ENCODE measurements at places on chromosomes 4 and X.

- DNase-seq = no peak
Measured at GRCh38 chrX:30941898-30942297, 52.8 kb upstream of the TAB3 start.

- no peak for DNase-seq
Measured at GRCh38 chr4:123206016-123206415, 190.6 kb upstream of the SPRY1 start.

DNA sequence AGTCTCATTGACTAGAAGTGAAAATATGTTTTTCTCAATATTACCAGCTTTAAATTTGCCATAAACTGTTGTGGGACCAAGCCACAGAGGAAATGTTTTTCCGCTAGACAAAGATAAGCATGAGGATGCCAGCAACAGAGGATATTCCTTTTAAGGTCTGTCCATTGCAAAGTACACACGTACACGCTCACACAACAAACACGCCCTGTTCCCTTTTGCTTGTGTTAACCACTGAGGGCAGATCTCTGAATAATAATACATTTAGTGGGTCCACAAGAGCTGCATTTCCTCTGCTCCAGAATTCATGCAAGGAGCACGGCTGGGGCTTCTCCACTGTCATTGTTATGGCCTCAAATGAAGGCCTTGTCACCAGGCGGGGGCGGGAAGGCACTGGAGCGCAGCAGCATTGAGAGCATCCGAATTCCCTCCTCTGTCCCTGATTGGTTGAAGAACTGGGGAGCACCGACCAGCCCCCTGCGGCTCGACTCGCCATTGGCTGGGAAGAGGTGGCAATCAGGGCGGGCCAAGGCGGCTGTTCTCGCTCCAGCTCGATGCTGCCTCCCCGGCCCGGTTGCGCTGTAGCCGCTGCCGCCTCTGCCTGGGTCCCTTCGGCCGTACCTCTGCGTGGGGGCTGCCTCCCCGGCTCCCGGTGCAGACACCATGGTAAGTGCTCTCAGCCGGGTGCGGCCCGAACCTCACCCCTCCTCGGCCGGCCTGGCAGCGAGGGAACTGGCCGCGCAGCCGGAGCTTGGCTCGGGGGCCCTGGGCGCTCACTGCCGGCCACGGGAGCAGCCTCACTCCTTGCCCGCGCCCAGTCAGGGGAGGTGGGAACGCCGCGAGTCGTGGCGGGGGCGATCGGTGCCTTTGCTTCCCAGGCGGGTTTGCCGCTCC is at the start of gene GUCY1B1:
TSS of gene GUCY1B1 (plus strand) at position 541 of the 891 bp plus-strand sequence. CDS start at position 661, 120 bp downstream.
- DNase-seq = peak; percentile 93

DNA sequence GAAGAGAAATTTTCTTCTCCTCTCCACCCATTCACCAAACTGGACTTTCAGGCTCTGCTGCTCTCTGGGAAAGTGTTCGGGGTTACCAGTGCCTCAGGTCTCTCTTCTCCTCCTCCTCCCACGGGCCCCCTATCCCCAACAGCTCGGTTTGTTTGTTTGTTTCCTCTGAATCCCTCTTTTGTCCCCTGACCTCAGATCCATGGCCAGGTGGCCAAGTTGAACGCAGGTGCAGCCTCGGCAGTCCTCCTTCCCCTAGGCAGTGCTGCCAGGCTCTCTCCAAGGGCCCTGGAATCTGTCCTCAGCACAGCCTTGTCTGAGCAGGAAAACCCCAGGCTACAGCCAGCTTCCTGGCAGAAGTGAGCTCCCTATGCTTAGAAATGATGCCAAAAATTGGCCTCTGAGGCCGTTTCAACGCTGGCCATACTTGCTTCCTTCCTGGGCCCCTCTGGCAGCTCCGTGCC is 60.0 kb downstream of the FHDC1 start:
- no peak for DNase-seq

GRCh38 chrX:34053931-34054330 is 78.2 kb downstream of the FAM47A start:
- no peak for DNase-seq

GRCh38 chrX:70301716-70302115 is 11.8 kb downstream of the KIF4A start:
- DNase-seq = no peak

- DNase-seq = no peak
Measured at GRCh38 chr4:10098780-10099160, 17.8 kb downstream of the WDR1 start.

- no peak for DNase-seq
Measured at GRCh38 chr4:56156141-56156540, 207.4 kb downstream of the CEP135 start.

- DNase-seq = no peak
Measured at GRCh38 chr4:47814618-47815295, 23.1 kb downstream of the CORIN start.

DNA sequence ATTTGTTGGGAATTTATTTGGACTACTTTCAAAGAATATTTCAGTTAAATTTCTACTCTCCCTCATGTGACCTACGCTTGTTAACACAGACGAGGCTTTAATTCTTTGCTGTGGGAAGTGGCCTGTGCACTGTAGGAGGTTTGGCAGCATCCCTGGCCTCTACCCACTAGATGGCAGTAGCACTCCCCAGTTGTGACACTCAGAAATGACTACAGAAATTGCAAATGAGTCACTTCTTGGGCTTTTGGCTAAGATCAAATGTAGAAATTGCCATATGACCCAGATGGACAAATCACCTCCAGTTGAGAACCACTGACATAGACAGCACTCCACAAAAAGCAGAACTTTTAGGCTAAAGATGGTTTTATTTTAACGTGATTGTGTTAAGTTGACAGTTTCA is 22.1 kb downstream of the PIR start:
- peak; percentile 51 for DNase-seq

DNA sequence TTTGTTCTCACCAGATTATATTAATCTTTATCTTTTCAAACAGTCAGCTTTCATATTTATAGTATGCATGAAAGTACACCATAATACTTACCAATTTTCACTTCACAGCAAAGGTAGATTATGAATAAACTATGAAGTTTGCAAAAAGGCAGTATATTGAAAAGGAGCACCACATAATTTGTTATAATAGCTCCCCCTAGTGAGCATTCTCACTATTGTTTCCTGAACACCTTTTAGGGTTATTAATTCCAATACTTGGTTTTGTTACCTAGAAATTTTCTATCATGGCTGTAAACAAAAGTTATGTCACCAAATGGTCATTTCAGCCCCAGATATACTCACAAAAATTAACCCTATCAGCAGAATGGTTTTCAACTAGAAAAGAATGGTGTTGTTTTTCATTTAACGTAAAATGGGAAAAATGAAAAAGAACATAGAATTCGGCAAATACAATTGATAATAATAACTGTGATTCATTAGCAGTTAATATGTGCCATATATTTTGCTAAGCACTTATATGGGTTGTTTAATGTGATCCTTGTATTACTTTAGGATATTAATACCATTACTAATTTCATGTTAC is 30.2 kb upstream of the NKX6-1 start:
- peak; percentile 31 for DNase-seq

DNA sequence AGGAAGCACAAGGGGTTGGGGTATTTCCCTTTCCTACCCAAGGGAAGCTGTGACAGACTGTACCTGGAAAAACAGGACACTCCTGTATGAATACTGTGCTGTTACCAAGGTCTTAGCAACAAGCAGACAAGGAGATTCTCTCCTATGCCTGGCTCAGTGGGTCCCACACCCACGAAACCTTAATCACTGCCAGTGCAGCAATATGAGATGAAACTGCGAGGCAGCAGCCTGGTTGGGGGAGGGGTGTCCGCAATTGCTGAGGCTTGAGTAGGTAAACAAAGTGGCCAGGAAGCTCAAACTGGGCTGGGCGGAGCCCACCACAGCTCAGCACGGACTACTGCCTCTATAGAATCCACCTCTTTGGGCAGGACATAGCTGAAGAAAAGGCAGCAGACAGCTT is 197.7 kb downstream of the INPP4B start:
- no peak for DNase-seq

- DNase-seq = no peak
Measured at GRCh38 chr4:722169-722725, 16.6 kb downstream of the PCGF3 start.

GRCh38 chrX:139842326-139843185 is 90.3 kb downstream of the ATP11C start:
- no peak for DNase-seq

DNA sequence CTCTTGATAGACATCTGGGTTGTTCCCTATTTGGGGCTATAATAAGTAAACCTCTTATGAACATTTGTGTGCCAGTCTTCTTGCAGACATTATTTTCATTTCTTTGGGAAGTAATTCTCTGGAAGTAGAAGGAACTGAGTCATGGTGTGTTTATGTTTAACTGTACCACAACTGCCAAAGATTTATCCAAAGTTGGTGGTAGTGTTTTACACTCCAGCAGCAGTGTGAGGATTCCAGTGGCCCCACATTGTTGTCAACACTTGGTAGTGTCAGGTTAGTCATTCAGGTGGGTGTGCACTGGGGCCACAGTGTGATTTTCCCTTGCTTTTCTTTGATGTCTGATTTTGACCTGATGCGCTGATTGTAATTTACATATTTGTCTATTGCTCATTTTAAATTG is 5.0 kb upstream of the UVSSA start:
- DNase-seq = no peak

DNA sequence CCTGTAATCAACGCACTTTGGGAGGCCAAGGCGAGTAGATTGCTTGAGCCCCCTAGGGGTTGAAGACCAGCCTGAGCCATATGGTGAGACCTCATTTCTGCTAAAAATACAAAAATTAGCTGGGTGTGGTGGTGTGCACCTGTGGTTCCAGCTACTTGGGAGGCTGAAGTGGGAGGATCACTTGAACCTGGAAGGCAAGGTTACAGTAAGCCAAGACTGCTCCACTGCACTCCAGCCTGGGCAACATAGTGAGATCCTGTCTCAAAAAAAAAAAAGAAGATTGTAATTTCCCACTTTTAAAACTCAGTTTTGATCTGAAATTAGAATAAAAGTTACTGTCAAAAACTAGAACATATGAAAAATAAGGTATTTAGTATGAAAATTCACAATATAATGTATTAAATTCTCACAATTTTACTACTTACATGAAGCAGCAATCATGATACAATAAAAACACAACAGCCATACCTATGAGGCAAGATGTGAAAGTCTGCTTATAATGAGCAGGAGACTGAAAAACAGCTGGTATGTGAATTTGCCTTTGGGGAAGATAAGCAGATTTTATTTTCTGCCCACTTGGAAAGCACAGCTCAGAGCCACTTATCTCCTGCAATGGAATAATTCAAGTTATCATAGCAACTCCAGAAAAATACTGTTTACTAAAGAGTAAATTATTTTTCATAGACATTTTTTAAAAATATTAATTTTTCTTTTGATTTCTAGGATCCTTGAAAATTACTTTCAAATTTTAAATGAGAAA is 50.6 kb downstream of the ZGRF1 start:
- DNase-seq = no peak

GRCh38 chr4:76022677-76023076 is 620 bp downstream of the CXCL10 start:
- no peak for DNase-seq

DNA sequence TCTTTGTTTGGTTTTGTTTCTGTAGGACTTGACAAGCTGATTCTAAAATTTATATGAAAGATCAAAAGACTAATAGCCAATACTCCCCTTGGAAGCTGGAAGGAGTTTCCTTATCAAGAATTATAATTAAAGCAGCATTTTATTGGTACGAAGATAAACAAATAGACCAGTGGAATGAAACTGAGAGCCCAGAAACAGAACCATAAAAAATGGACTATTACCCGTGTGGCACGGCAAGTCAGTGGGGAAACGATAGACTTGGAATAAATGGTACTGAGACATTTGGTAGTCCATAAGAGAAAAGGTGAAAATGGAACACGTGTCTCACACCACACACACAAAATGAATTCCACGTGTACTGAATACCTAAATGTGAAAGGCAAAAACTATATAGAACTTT is 42.4 kb upstream of the CEP135 start:
- DNase-seq = no peak

DNA sequence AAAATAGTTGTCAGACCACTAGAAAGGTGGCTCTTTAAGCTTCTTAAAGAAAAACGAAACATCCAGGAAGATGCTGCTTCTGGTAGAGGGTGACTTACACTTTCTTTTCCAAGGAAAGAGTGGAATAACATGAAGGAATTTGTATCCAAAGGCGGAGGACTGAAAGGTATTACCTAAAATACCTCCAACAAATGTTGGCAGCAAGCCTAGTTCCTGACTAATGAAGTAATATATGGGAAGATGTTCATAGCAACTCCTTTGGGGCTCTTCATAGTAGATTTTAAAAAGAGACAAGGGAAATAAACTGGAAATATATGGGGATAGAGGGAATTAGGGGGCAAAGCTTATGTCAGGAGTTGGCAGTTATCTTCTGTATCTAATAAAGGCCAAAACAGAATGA is 116.2 kb downstream of the AASDH start:
- DNase-seq = no peak

GRCh38 chr4:159429693-159430035 is 326.8 kb downstream of the RAPGEF2 start:
- DNase-seq = no peak

GRCh38 chr4:119477412-119478053 is 151.1 kb downstream of the PDE5A start:
- DNase-seq = no peak

GRCh38 chrX:53449632-53450031 is 15.5 kb upstream of the HSD17B10 start:
- no peak for DNase-seq

GRCh38 chrX:50913520-50913919 is 3.0 kb downstream of the BMP15 start:
- no peak for DNase-seq

GRCh38 chr4:55921093-55921492 is 27.7 kb upstream of the CEP135 start:
- no peak for DNase-seq

- no peak for DNase-seq
Measured at GRCh38 chrX:136256026-136256425, 4.8 kb upstream of the MAP7D3 start.

DNA sequence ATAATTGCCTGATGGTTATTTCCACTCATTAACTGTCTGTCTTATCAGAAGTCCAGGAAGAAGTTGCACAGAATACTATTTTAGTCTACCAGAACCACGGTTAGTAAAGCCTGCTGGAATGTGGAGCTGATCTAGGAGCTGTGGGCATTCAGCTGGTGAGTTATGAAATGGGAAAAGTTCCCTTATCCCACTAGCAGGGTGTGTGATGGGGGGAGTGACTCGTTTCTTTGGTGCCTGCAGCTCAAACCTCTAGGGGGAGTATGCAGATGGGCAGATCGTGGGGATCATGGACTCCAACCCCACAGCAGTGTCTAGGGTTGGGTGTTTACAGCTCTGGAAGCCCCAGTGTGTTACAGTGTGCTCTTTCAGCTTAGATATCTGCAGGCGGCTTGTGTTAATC is 305.7 kb upstream of the BOD1L1 start:
- DNase-seq = no peak

Measured in SK-N-DZ (cell line).